ENCODE measurements at places on chromosomes 7 and 10. TPM values are rescaled to one million over a fixed set of nuclear protein-coding genes. Genes with fewer than 3 reads are reported as not detected.

PRKCQ gene
- 0.19 TPM for total RNA-seq

C1QL3 gene
- total RNA-seq = not detected

CISD1 gene
- total RNA-seq = 122 TPM

INTS1 gene
- 45.3 TPM for total RNA-seq

CYP2C19 gene
- total RNA-seq = not detected

KCNIP2 gene
- total RNA-seq = 87.1 TPM

CCDC126 gene
- total RNA-seq = 4.7 TPM

SPAG6 gene
- not detected for total RNA-seq

CLDN4 gene
- total RNA-seq = not detected

TMEM229A gene
- total RNA-seq = not detected

CTNNA3 gene
- total RNA-seq = 150 TPM

AKR1C3 gene
- 18.1 TPM for total RNA-seq

CARD11 gene
- total RNA-seq = 2.1 TPM

ALOX5 gene
- total RNA-seq = 5.8 TPM

ITPRID1 gene
- total RNA-seq = 0.19 TPM

PRPS1L1 gene
- not detected for total RNA-seq

ZNF679 gene
- total RNA-seq = not detected

ADRB1 gene
- total RNA-seq = 53.8 TPM

CALML3 gene
- not detected for total RNA-seq

FGFBP3 gene
- 0.33 TPM for total RNA-seq

CALHM1 gene
- total RNA-seq = not detected

NPC1L1 gene
- total RNA-seq = 0.25 TPM

UCMA gene
- not detected for total RNA-seq

MBLAC1 gene
- total RNA-seq = 2.3 TPM

GJC3 gene
- not detected for total RNA-seq

All from heart left ventricle (tissue), 16 donors.